GM12878 (cell line): ENCODE measurements at places on chromosomes 6 and 20. TPM values are rescaled to one million over a fixed set of nuclear protein-coding genes. Genes with fewer than 3 reads are reported as not detected.

DLK2 gene
- polyA plus RNA-seq: 0.27 and 0.40 TPM in 2 replicates

FKBP1C gene
- 2.2 and 3.2 TPM in 2 replicates for polyA plus RNA-seq

CEBPB gene
- 4.1 and 6.6 TPM in 2 replicates for polyA plus RNA-seq

GRCh38 chr6:127855542-127856159 is 45.2 kb downstream of the THEMIS start:
- no peak for DNase-seq

DNA sequence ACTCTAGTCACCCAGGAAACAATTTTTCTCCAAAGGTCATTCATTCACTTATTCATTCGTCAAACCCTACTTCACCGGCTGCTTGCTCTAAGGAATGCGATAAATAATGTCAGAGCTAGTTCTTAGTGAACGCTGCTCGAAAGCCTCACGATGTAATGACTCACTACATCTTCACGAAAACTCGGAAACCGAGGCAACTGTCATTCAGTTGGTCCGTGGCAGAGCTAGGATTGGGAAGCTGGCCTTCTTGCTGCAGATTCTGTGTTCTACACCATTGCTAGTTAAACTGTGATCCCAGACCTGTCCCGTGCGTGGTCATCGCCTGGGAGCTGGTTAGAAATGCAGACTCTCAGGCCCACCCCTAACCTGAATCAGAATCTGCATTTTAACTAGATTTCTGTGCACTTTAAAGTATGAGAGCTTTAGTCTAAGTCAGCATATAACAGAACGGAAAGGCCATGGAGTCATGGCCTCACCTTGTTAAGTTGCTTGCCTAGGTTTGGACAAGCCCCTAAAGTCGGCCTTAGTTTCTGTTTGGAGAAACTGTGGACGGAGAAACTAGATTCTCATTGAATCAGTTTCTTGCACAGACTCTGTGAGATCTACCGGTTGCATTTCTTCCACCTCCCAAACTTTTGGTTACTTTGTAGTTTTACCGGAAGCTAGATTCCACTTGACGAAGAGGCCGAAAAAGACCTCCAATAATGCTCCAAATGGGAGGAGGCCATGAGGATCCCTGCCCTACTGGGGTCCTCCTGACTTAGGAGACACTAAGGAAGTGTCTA is 651 bp upstream of the CCND3 start:
- DNase-seq: no peak
